ENCODE measurements at places on chromosomes 6 and 20.
A peak's percentile ranks its signal among the peaks of the same experiment; 100 is the strongest.

DNA sequence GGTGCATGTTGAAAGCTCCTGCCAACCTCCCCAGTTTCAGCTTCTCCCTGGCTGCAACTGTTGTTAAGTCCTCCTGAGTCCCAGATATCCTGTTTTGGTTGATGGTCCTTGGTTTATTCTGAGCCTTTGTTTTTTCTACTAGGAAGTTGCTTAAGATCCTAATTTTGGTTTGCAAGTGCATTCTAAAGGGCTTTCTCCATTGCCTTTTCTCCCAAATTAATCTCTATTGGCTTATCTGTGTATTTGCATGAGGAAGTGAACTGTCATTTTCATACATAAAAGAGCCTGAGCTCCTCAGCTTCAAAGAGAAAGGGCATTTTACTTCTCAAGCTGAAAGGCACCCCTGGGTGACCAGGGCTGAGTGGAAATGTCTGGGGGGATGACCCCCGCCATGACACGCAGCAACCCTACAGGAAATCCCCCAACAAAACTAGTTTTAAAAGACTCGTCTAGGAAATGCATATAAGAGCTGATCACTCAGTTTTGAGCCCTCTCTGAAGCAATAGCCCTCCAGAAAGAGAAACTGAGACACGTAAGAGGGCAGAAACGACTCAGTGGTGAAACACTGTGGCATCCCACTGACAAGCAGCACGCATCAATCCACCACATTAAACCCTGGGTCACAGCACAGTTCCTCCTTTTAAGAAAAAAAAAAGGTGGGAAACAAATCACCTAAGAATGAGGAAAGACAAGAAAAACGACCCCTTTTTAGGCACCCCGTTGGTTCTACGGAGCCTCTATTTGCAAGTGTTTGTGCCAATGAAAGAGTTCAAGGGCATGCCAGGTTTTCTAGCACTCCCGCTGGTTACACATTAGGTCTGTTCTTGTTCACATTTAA, 140.9 kb downstream of the THBS2 start:
- DNase-seq, result no peak

GRCh38 chr6:148885925-148886845, 139.4 kb downstream of the UST start:
- no peak for DNase-seq

DNA sequence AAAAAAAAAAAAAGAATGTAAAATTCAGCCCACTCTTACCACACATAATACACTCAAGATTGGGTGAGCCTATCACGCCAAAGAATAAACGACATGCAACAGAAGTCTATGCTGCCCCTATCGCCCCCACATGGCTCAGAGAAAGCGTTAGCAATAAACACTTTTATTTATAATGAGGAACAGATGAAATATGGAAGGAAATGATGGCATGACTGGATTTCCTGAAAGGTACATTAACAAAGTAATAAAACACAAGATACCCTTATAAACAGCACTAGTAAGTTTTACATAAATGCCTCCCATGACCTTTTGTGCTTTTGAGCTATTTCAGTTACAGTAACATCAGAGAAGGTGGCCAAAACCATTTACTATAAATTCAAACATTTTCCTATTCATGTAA, 71.4 kb upstream of the SCAF8 start:
- DNase-seq, result no peak

DNA sequence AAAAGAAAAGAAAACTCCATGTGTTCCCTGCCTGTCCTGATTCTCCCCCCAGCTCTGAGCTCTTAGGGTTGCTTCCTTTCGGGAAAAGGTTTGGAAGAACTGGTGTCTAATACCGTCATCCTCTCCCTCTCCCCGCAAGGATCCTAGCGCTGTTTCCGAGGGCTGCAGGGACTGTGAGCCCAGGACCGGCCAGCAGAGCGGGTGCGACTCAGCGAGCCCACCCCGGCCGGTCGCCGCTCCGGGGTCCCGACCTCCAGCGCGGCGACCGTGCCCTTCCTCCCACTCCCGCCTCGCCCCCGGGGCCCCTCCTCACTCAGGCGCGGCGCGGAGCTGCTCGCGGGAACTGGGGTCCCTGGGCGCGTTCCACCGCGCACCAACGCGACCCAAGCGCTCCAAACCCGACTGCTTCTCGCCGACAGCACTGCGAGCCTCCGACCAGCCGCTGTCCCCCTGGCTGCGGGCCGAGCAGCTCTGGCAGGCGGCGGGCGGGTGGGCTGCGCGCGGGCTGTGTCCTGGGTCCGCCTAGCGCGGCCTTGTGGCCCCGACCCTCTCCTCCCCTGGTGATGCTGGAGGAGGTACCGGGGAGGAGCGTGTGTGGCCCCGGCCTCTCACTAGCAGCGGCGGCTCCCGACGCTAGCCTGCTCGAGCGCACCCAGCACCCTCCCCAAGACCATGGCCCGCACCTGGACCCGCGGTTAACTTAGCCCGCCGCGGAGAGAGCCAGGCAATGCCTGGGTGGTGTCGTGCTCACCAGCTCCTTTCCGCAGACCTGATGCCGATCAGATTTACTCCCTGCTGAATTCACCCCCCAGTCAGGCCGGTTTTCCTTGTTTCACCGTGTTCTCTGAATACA, at the start of gene PLA2G7:
TSS of gene PLA2G7 (minus strand) at position 509 of the 853 bp plus-strand sequence. CDS start 12,484 bp downstream, outside the sequence.
- DNase-seq, result no peak

DNA sequence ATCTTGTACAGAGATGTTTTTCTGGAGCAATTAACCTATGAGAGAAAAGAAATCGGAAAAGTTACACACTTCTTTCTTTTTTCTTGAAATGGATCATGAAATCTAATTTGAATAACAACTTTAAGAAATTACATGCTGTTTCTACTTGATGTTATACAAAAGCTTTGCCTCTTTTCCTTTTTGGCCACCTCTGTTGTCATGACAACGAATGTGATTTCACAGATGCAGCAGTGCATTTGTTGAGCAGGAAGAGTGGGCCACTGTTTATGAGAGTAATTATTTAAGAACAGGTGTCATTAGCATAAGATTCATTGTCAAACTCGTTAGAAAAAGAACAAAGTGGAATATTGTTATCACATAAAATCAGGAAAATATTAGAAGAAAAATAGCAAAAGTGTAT, 148.3 kb upstream of the IMPG1 start:
- no peak for DNase-seq

GRCh38 chr6:166935353-166935752, 21.0 kb downstream of the RNASET2 start:
- no peak for DNase-seq

GRCh38 chr20:53466279-53466678, 127.4 kb downstream of the ZNF217 start:
- DNase-seq, result no peak

DNA sequence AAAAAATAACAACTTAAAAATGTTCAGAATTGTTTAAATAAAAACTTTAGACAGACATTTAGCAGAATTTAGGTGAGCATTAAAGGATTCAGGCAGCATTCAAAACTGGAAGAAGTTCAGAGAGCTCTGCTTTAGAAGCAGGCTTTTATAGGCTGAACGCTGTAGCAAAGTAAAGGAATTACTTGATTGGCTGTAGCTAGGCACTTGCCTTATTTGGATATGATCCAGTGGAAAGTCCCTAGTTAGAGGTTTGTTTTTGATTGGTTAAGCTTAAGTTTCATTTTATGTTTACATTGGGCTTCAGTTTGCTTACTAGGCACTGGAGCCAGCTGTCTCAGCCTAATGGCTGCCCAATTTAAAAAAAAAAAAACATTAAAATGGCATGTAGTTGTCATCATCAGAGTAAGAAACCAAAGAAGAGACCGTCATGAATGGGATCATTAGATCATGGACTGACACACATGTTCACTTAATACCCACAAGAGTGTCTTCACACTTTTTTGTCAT, 65.1 kb downstream of the CBFA2T2 start:
- peak; percentile 98 for DNase-seq

- DNase-seq, result no peak
These were observed 55.9 kb upstream of the C20orf144 start for GRCh38 chr20:33606118-33606771.

DNA sequence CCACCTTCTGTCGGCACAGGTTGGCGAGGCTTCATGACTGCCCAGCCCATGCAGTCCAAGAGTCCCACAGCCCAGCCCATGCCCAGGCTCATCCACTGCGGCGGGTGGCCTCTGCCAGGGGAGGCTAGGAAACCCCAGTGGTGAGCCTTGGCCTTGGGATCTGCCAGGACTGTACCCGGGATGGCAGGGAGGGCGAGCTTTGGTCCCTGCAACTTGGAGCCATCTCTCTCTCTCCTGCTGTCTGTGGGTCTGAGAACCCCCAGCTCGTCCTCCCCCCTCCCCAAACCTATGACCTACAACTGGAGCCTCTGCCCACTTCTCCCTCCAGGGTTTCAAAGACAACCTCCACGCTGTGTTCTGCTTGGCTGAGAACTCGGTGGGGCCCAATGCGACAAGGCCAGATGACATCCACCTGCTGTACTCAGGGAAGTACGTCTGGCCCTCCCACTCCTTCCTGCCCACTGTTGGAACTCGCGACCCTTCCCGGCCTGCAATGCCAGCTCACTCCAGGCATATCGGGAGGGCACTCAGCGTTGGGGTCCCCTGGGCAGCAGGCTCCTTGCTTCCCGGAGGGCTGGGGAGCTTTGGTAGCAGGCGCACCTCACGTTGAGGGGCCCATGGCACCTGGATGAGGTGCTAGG, 19.7 kb downstream of the NPEPL1 start:
- no peak for DNase-seq

- DNase-seq, result no peak
These were observed 17.1 kb upstream of the LCA5 start for GRCh38 chr6:79554305-79554704.

DNA sequence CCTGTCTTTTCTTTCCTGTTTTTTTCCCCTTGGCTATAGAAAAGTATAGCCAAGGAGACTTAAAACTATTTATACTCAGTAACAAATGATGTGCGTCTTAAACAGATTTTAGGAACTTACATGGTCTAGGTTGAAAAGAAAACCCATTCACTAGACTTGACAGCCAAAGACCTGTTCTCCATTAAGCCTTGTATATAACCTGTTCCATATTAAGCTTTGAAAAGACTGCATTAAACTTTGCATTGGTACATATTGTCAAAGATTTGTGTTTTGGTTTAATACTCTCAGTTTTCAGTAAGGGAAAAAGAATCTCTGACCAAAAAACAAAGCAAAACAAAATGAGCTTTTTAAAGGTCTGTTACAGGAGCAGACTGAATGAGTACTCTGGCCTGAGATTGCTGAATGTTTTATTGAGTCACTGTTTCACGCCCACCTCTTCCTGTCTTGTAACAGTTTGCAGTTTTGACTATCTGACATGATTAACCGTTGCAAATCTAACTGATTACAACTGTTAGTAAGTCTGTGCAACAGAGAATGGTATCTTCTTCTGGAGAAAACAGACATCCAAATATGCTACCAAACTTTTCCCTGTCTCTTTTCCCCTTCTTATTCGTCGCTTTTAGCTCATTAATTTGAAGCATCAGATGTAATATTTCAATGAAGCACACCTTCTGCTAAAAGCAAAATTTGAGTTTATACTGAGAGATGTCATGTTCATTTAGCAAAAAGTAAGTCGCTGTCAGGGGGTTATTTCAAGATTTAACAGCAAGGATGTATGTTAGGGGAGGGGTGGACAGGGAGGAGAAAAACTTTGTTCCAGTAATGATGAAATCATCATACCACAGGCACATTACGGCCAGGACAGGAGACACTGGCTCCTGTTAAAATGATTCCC, 59.1 kb upstream of the SUPT3H start:
- no peak for DNase-seq

- DNase-seq, result no peak
These were observed 8.0 kb upstream of the UBE2J1 start for GRCh38 chr6:89360415-89360999.

DNA sequence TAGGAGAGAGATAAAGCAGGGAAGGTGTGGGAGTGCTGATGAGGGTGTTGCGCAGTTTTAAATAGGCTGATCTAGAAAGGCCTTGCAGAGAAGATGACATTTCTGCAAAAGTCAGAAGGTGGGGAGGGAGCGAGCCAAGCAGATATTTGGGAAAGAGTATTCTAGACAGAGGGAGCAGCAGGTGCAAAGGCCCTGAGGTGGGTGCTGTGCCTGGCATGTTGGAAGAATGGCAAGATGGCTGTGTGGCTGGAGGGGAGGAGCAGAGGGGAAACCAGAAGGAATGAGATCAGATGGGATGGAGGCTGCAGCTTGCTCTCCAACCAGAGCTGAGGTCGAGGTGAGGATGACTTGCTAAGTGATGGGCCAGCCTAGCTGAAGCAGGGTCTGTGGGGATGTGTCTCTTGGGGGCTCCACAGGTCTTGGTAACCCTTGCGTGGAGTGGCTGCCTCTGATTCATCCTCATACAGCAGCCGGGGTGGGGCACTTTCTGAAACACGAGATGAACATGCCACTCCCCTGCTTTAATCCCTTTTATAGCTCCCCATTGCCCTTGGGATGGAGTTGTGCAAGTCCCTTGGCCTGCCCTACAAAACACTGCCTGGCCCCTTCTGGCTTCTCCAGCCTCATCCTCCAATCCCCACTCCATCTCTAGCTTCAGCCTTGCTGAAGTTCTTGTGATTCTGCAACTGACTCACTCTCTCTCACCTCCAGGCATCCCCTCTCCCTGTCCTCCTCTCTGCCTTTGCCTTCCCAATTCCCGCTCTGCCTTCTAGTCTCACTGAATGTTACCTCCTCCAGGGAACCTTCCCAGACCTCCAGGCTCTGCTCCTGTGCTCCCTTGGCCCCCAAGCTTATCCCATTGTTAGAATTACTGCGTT, 94.1 kb downstream of the CDH22 start:
- DNase-seq, result no peak

- no peak for DNase-seq
These were observed 102.9 kb upstream of the TCF21 start for GRCh38 chr6:133786016-133786415.

DNA sequence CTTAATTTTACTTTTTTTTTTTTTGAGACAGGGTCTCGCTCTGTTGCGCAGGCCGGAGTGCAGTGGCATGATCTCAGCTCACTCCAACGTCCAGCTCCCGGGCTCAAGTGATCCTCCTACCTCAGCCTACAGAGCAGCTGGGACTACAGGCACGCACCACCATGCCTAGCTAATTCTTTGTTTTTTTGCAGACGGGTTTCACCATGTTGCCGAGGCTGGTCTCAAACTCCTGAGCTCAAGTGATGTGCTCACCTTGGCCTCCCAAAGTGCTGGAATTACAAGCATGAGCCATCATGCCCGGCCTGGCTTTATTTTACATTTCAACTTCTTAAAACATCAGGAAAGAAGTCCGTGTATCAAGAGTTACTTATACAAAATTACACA, 5.7 kb downstream of the OSER1 start:
- no peak for DNase-seq

DNA sequence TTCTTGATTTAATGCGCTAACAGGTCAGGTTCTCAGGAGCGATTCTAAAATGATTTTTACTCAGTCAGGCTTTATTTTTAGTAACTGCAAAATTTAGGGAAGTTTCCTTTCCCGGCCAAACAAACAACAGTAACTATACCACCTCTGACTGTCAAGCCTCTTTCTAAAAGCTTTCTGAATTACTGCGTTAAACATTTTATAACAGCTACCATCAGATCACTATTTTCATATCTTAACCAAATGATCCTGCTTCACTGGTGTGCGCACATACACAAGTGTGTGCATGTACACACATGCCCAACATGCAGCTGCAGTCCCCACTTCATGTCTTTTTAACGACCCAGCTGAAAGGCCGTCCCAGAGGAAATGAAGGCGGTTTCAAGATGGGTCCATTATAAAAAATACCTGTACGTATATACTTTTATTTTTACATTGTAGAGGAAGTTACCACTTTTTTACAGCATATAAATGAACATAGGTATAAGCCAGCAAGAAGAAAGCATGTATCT, 25.0 kb downstream of the TMEM242 start:
- DNase-seq, result no peak

- DNase-seq, result no peak
These were observed 9.4 kb upstream of the NCOA3 start for GRCh38 chr20:47492284-47492683.
